ENCODE measurements at places on chromosomes 3 and 15.
A peak's percentile ranks its signal among the peaks of the same experiment; 100 is the strongest.

DNA sequence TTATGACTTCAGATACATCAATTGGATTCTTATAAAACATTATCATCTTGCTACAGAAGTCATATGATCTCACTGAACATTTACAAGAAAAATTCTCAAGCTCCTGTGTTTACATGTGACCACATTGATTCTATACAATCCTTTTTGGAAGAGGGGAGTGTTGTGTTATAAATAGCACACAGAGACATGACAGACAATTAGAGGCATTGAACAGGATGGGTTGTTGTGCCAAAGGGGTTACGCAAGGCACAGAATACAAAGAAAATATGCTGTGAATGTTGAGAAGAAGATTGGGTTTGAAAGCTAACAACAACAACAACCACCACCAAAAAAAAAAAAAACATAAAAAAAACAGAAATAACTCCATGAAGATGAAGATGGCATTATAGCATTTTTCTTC, 32.5 kb upstream of the TBL1XR1 start:
- no peak for DNase-seq

DNA sequence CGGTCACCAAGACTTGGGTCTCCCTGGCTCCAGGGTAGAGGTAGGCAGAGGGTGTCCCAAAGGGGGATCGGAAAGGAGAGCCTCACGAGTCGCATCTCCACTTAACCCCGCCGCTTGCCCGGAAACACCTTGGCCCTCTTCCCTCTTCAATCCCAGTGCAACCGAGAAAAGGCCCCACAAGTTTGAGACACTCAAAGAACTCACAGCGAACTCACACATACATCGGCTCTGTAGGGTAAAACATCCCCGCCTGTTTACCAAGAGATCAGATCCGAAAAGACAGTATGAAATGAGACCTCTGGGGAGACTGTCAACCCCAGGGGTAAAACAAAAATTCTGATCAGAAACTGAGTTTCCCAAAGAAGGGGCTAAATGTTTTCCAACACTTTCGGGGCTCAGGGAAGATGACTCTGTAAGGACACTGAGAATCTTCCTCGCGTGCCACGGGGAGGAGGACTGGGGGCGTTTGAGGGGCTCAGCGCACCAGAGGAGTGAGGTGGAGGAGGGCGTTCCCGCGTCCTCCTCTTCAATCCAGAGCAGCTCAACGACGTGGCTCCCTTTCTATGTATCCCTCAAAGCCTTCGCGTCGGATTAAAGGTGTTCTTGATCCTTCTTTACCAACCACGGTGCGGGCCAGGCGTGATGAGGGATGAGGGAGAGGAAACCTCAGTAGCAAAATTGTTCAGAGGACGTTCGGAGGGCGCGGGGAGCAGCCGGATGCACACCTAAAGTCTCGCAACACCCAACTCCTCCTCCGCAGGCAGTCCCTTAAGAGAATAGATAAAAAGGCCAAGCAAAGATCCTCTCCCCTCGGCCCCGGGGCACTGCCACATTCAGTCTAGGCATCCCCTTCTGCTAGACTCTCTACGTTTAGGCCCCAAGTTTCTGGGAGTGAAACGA, 3.7 kb downstream of the WNT5A start:
- no peak for DNase-seq

- DNase-seq: no peak
Measured at GRCh38 chr3:9686050-9686550, 17.5 kb upstream of the CPNE9 start.

- DNase-seq: peak; percentile 67
Measured at GRCh38 chr3:195240171-195240701, 30.7 kb downstream of the XXYLT1 start.

DNA sequence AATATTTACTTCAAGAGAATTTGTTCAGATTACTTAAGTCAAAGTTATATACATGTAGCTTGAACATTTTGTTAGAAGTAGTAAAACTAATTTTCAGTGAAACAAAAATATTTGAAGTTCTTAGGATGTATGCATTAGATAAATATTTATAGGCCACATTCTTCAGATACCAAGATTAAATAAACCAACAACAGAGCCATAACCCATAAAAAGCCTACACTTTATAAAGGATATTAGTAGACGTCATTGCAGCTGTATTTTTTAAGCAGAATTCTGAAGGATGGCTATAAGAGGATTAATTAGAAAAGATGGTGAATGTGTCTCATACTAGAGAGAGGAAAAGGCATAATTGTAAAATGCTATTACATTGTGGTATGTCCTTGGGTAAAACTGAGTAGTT, 449.7 kb upstream of the ALCAM start:
- DNase-seq: no peak
